Suppressor macrophage treated with lipopolysaccharide for 1 hour (primary cell): ENCODE measurements at places on chromosomes 5 and 9.

DNA sequence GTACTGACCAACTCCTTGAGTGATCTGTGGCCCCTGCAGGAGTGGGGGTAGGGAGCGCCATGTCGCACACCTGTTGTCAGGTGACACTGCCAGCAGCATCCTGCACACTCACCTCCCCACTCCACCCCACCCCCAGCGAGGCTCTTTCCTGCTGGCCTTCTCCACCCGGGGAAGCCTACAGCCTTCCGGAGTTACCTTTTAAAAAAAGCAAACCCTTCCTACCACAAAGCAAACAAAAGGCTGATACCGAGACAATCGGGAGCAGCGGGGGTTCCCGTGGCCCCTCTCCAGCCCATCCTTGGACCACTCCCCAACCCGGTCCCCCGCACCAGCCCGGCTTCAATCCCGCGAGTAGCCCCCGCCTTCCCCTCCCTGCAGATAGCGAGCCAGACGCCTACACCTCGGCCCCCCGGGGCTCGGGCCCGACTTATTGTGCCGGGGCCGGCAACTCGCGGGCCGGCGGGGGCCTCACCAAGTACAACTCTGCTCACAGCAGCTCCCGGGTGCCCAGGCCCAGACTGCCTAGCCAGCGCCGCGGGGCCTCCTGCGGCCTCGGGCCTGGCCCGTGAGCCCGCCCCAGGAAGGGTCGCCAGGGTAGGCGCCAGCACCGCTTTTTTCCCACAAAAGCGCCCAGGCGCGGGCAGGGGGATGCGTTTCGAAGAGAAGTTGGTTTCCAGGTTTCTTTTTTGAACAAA is 724 bp downstream of the MACROH2A1 start:
- DNase-seq: peak; percentile 35

GRCh38 chr5:142676318-142676717 is 9.6 kb downstream of the FGF1 start:
- no peak for DNase-seq

DNA sequence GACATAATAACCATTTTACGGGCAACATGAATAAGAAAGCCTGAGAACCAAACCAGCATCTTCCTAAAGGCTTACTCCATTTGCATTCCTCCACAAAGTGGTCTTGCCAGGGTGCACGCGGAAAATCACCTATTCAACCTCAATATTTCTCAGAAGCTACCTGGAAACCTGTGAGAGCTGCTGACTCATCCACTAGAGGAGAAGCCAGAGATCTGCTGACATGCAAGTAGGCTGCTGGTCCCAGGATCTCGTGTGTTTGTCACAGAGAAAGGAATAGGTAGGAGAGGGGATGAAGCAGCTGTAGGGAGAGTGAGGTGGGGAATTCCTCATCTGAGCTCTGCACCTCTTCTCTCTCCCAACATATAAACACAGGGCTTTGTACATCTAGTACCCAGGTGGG is 138.1 kb downstream of the ADAMTS12 start:
- DNase-seq: no peak

- no peak for DNase-seq
Observed at GRCh38 chr9:92887880-92888338, 10.1 kb upstream of the ZNF484 start.

DNA sequence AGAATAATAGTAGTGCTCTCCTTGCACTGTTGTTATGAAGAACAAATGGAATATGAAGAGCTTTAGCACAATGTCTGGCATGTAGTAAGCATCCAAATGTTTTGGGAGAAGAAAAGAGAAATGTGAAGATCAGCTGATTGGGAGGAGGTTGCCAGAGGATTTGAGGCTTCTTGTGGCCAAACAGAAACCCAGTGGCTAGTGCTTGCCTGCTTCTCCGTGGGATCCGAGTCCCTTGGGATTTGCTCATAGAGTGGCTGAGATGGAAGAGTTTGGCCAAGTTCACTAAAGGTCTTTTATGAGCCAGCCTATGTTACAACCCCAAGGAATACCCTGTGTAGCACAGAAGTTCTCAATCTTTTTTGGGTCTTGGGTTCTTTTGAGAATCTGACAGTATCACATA is 86.0 kb downstream of the ANGPTL2 start:
- DNase-seq: no peak

GRCh38 chr9:134358662-134359319 is 32.5 kb downstream of the RXRA start:
- peak; percentile 56 for DNase-seq

DNA sequence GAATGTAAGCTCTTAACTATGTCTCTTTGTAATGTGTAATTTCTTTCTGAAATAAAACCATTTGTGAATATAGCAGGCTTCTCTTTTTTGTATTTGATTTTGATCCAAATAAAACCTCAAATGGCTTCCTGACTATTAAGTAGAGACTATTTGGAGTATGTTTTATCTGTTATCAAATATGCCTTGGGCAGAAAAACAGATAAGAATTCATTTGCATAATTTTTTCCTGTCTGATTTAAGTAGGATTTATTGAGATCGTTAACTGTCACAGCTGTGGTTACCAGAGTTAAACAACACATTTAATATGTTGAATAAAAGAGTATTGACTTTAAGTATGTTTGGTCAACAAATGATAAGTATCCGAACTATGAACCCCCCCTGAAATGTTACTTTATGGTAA is 104.9 kb downstream of the MELK start:
- no peak for DNase-seq

DNA sequence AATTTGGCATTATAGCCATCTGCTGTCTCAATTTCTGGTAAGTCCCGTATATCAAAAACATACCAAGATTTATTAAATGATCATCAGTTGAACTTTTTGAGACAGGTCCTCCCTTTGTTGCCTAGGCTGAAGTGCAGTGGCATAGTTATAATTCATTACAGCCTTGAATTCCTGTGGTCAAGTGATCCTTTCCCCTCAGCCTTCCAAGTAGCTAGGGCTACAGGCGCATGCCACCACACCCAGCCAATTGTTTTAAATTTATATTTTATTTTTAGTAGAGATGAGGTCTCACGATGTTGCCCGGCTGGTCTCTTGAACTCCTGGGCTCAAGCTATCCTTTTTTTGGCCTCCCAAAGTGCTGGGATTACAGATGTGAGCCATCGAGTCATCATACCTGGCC is 418.9 kb downstream of the ARHGEF28 start:
- no peak for DNase-seq

GRCh38 chr5:676699-677076 is 16.5 kb downstream of the TPPP start:
- DNase-seq: no peak

GRCh38 chr9:136694163-136694871 is 7.1 kb upstream of the AGPAT2 start:
- DNase-seq: peak; percentile 80

DNA sequence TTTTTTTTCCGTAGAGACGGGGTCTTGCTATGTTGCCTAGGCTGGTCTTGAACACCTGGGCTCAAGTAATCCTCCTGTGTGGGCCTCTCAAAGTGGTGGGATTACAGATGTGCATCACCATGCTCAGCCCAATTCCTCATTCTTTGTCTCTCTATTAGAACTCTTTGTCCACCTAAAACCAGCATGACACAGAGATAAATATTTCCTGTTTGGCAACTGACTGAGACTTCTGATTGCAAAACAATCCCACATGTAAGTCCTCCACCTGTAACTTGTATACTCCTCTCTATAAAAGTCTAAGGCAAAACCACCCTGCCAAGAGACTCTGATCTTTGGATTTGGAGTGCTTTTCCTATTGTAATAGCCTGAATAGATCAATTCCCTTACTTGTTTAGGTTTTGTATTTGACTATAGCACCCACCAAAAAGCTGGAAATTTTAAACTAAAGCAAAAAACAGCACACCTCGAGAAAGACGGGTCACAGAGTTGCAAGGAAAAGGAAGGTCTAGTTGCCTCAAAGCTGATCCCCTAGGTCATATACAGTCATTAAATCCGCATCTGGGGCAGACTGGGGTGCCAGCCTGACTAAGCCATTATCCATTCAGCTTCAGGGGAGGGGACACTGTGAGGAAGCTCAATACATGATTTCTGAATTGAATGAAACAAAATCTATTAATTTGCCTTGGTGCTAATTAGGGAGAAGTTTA is 13.5 kb upstream of the KIF27 start:
- DNase-seq: no peak

GRCh38 chr5:176934309-176934930 is 35.3 kb upstream of the HK3 start:
- DNase-seq: no peak

- peak; percentile 92 for DNase-seq
Observed at GRCh38 chr9:125521462-125522327, 185.3 kb downstream of the MAPKAP1 start.

DNA sequence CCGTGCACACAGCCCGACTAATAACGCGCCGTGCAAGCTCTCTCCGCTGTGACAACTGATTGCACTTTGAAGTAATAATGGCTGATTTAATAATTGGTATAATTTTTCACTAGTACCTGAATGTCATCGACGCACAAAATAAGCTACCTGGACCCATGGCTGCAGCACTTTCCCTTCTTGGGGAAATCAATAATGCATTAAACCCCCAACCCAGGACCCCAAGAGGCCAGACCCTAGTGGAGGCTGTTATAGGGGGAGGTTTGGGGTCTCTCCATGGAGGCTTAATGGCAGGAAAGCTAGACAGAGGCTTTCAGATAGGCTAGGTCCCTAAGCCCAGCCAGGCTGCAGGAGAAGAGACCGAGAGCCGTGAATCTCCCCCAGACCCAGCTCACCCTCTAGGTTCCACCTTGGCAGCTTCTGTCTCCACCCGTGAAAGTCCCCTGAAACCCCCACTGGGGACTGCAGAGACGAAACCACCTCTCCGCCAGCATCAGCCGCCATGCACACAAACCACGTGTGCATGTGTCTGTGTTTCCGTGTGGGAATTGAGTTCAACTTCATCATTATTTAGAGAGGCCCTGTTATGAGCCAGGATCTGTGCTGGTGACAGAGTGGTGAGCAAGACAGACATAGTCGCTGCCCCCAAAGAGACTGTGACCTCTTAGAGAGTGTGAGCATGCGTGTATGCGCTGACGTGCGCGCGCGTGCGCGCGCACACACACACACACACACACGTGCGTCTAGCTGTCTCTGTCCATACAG is 168.6 kb upstream of the MVB12B start:
- DNase-seq: no peak

GRCh38 chr5:159566832-159567231 is 236.5 kb upstream of the IL12B start:
- no peak for DNase-seq

- DNase-seq: peak; percentile 79
Observed at GRCh38 chr9:135992486-135993408, 31.6 kb upstream of the UBAC1 start.

DNA sequence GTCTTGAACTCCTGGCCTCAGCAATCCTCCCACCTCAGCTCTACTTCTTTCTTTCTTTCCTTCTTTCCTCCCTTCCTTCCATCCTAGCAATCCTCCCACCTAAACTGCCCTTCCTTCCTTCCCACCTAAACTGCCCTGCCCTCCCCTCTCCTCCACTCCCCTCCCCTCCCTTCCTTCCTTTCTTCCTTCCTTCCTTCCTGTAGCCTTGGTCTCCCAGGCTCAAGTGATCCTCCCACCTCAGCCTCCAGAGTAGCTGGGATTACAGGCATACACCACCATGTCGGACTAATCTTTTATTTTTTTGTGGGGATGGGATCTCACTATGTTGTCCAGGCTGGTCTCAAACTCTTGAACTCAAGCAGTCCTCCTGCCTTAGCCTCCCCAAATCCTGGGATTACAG is 65.8 kb downstream of the NFIB start:
- DNase-seq: no peak

GRCh38 chr5:138583984-138584637 is 8.9 kb upstream of the HSPA9 start:
- DNase-seq: no peak

GRCh38 chr5:38555354-38556087 is 925 bp downstream of the LIFR start:
- no peak for DNase-seq

- DNase-seq: no peak
Observed at GRCh38 chr5:154753792-154754191, 1.4 kb upstream of the LARP1 start.

DNA sequence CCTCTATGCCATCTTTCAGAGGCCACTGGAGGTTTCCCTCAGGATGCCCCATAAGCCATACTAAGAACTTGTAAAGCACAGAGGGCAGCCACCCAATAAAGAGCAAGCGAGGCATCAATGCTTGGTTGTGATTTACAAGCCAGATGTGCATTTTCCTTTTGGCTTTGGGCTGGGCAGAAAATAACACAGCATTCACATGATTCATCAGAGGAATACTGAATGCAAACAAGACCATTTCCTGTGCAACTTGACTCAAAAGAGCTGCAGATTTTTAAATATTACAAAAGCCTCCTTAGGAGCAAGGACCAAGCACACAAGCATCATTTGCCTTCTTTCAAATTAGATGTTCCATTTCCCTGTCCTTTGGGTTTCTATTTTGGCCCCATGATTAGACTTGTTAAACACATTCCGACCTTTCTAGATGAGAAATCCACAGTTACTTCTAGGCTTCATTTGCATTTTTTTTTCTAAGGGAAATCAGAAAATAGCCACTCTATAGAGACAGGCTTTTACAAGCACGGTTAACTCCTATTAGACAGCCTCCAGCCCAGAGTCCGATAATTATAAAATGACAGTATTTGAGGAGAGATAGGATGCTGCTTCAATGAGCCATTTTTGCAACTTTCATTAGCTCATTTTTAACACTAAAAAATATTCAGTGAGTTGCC is 207.8 kb downstream of the SEMA5A start:
- no peak for DNase-seq
